ENCODE measurements at places on chromosomes 4 and X.

GRCh38 chrX:68994891-68995255 is 166.1 kb downstream of the EFNB1 start:
- DNase-seq: no peak

DNA sequence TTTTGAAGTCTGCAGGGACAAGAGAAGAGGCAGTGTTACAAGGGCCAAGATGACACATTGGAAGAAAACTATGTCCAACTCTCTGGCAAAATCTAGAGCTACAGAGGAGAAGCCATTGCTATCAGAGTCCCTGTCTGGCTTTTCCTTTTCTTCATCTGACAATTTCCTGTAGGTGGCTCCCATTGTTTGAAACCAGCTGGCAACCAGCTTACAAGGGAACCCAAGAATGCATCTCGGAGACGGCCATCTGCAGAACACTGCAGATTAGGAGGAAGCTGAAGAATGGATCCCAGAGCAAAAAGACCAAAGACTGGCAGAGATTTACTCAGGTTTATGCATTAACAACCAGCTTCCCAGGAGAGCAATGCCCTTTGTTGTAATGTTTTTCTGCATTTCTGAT is 216.2 kb upstream of the CTSO start:
- DNase-seq: no peak

DNA sequence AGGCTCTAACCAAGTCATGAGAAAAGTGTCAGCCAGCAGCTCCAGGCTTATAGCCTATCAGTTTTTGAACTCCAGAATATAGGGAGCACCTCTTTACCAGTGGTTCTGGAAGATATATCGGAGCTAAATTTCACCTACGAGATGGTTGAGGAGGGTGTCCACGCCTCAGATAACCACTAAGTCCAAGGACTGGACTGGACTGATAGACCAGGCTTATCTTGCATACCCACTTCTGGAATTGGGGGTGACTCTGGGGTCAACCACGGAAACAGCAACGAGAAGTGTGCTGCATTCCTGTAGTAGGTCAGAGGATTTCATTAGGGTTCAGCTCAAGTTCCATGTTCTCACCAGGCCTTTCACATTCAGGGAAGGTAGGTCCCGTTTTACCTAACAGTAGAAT is 38.6 kb upstream of the TRPC3 start:
- DNase-seq: no peak

DNA sequence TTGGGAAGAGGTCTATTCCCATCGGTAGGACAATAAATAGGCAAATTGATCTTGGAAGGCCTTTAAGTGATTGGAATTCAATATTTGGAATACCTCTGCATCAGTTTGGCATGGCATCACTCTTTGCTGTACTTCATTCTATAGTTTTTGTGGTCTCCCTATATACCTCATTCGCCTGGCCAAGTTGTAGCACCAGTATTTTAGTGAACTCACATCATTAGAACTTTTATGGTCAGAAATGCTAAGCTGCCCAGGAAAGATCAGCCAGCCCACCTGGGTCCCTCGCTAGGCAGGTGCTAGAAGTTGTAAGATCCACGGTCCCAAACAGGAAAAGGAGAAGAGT is 40.3 kb downstream of the ZCCHC13 start:
- no peak for DNase-seq

DNA sequence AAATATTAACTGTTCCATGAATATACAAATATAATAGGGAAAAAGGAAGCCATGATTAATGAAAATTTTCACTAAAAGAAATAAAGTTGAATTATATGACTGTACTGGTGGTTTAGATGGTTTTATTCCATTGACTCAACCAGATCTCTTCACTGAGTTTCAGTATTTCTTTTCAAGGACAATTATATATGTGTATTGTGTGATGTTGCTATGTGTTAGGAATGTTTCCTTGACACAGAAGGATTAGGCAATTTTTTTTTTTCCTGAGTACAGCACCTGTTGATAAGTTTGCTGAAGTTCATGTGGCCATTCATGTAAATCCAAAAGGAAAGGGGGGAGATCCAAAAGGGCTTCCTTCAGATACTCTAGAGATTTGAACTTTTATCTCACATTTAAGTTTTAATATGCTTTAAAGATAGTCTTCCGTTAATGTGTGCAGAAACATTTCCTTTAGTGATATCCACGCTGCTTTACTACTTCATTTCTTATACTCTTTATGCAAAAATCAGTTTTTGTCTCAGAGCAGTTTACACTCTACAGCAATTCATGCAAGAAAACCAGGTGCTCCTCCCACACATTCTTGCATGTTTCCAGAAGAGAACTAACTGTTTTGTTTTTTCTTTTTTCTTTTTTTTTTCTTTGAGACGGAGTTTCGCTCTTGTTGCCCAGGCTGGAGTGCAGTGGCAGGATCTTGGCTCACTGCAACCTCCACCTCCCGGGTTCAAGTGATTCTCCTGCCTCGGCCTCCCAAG is 249.1 kb downstream of the RPA4 start:
- DNase-seq: no peak

DNA sequence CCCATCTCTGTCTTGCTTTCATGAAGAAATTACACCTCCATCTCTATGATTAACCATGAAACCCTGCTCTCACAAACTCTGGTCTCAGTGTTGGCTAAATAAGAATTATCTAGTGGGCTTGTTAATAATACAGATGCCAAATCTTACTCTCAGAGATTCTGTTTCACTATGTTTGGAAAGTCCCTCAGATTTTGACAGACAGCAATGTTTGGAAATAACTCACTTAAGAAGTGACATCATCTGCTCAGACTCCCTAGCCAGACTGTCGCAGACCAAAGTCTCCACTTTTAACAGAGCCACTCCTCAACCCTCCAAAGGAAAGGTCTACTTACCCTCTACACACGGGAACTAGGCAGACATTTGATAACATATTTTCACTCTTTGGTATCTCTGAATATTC is 328.5 kb upstream of the FGF16 start:
- DNase-seq: no peak

- DNase-seq: no peak
Observed at GRCh38 chrX:36581030-36581429, 427.1 kb upstream of the FAM47C start.

DNA sequence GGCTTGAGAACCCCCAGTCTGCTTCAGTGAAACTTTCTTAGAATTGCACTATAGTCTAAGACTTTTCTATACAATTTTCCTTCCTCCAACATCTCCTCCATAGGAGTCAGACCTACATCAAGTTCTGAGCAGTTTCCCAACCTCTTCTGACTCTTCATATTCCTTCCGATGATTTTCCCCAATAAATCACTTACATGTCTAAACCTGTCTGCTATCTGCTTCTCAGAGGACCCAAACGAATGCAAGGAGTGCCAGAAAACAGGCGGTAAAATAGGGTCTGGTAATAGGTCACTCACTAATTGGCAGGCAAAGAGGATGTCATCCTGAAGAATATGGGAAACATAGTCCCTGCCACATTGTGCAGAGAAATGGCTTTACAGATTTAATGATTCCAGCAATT is 153.9 kb downstream of the PCDH18 start:
- DNase-seq: no peak

- no peak for DNase-seq
Observed at GRCh38 chr4:36493251-36493650, 211.8 kb downstream of the DTHD1 start.

GRCh38 chrX:22147214-22147613 is 115.1 kb downstream of the PHEX start:
- DNase-seq: no peak

DNA sequence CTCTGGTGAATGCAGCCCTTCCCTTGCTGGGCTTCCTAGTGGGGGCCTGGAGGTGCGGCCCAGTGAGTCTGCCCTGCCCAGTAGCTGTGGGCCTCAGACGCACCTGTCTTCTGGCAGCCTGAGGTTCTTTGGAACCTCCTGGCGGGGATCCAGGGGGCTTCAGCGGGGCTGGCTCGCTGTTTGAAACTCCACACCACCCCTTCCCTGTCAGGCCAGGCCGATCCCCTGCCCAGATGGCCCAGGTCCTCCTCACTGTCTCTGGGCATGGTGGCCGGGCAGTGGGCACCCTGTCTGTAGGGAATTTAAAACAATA is 10.7 kb upstream of the NKX1-1 start:
- DNase-seq: no peak

DNA sequence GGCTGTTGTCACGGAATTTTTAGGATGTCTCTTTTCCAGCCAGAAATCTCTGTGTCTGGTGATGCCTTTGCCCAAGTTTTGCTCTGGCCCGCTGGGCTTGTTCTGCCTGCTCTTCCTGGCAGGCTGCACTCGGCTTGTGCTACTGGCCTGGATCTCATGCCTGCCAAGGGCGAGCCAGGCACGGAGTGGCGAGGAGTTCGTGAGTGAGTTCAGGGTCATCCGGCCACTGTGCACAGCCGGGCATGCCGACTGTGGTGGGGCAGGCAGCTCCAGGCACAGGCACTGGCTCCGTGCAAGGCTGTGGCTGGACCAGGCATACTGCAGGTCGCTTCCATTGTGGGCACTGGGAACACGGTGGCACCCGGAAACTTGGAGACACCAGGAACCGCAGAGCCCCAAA is 129.1 kb downstream of the ARHGAP10 start:
- no peak for DNase-seq

GRCh38 chr4:6620891-6621555 is 19.5 kb upstream of the MRFAP1 start:
- no peak for DNase-seq

DNA sequence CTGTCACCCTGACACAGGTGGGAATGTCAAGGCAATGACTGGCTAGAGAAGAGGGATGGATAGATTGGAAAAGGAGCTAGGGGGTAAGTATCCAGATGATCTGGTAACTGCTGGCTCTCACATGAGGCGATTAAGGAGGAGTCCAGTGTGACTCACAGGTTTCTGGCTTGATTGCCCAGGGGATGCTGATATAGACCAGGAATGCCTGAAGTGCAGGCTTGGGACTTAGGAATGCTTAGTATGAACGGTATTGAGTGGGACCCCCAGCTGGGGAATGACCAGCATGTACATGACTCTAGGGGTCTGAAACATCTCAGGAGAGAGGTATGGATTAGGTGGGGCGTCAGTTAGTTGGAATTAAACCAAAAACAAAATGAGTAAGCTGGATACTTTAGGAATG is 65.8 kb upstream of the PRPS1 start:
- DNase-seq: no peak

GRCh38 chrX:112832481-112833095 is 8.0 kb downstream of the AMOT start:
- no peak for DNase-seq

DNA sequence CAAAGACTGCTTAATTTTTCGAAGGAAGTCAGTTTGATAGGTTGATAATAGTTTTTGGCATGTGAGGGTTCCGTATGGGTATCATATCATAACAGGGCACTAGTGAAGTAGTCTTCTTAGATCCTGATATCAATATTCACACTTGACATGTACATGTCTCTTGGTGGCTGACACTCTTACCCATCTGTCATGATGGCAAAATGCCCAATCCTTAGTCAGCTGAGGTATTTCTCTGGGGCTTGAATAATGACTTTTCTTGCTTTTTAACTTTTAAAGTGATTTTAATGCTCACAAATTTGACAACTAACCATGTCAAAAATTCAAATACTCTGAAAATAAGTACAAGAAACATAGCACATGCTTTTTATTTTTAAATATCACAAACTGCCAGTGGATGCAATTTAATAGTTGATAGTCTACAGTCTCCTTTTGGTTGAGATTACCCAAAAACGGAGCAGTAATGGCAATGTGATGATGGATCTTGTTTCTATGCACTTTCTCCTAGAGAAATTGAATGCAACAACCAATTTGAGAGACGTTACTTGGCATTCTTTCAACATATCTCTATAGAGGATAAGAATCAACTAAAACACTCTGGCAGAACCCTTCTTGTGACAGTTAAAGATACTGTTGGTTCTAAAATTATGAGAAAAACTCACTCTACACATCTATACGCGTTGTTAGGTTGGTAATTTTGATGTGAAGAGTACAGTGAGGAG is 552.9 kb upstream of the PABPC4L start:
- no peak for DNase-seq

DNA sequence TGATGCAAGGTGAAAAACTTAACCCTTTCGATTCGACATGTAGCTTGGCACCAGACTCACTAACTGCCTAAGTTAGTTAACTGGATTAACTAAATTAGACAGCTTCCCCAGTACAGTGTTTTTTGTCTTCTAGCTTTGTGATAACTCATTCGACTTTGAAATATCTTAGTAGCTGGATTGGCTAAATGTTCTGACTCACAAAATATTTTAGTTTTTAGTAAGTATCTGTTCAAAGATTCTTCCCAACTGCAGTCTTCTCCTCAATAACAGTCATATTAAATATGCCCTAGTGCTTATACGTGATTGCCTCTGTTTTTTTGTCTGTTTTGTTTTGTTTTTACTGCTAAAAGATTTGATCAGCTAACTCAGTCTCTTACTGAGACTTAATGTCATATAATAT is 102.9 kb downstream of the KCNIP4 start:
- no peak for DNase-seq

- no peak for DNase-seq
Observed at GRCh38 chr4:5387457-5387856, 320.9 kb downstream of the EVC2 start.

GRCh38 chr4:145939856-145940255 is 1.2 kb upstream of the ZNF827 start:
- no peak for DNase-seq

All from left cardiac atrium (tissue), 4 donors.